GDM1 (cell line): ENCODE measurements at places on chromosomes 11 and 22.

GRCh38 chr11:128492903-128493569 is 94.3 kb downstream of the ETS1 start:
- no peak for DNase-seq

- DNase-seq = no peak
These were observed 332 bp upstream of the HMGXB4 start for GRCh38 chr22:35257002-35257320.

DNA sequence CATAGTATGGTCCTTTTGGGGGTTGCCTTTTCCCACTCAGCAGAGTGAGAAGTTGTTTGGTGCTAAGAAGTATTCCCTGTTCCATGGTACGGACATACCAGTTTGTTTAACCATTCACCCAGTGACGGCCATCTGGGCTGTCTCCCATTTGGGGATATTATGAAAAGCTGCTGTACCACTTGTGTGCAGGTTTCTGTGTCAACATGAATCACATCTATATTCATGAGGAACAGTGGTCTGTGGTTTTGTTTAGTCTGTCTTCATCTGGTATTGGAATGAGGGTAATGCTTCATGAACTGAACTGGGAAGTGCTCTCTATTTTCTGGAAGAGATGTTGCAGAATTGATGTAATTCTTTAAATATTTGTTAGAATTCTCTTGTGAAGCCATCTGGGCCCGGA is 89.5 kb downstream of the TRMU start:
- DNase-seq = no peak

DNA sequence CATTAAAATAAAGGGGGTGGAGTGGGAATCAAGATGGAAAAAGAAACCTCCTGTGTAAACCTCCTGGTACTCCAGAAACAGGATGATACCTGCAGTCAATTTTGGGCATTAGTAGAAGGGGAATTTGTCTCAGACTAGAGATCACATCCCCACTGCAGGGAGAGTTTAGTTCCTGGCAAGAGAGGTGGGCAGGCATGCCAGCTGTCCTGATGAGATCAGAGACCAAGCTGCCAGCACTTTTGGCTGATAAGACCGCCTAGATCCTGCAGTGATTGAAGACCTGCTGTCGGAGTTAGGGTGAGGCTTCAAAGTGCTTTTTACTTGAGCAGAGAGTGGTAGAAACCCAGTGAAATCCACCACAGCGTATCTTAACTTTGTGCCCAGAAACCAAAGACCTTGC is 29.7 kb upstream of the NELL1 start:
- DNase-seq = no peak

GRCh38 chr22:33792832-33793231 is 127.4 kb downstream of the LARGE1 start:
- no peak for DNase-seq

GRCh38 chr22:49179886-49180682 is 647.6 kb downstream of the BRD1 start:
- DNase-seq = no peak

DNA sequence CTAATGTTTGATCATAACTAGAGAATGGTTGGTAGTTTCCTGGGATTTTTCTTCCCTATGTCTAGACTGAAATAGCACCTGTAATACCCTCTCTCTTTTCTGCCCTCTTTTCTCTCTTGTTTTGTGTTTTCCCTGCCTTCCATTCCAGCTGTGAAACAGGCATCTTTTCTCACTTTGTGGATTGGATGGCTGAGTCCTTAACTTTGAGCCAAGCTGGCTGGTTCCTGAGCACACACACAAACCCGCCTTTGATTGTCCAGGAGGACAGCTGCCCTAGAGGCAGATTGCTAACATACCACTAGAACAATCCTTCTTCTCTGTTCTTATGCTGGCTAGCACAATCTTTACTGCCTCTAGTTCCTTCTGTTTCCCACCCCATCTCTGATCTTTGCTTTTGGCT is 17.7 kb downstream of the CTNND1 start:
- DNase-seq = no peak

GRCh38 chr22:32396255-32396654 is 15.8 kb downstream of the RTCB start:
- DNase-seq = no peak

GRCh38 chr11:102757823-102758549 is 22.4 kb downstream of the MMP10 start:
- DNase-seq = no peak

DNA sequence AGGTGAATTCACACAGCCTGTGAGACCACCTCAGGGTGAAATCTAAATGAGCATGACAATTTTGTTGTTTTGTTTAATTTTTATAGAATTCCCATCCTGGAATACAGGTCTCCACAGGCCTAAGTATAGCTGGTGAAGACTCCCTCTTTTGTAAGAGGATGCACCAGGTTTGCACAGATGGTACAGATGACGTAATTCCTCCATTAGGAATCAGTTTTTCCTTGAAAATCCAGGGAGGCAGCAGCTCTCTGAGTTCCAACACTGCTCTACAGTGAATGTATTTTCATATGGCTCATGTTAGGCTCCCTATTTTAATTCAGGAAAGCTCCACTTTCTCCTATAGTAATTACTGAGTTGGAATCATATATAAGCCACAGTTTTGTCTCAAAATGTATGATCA is 47.2 kb downstream of the USP28 start:
- no peak for DNase-seq

- DNase-seq = no peak
These were observed 9.7 kb downstream of the SRSF8 start for GRCh38 chr11:95076416-95076815.

DNA sequence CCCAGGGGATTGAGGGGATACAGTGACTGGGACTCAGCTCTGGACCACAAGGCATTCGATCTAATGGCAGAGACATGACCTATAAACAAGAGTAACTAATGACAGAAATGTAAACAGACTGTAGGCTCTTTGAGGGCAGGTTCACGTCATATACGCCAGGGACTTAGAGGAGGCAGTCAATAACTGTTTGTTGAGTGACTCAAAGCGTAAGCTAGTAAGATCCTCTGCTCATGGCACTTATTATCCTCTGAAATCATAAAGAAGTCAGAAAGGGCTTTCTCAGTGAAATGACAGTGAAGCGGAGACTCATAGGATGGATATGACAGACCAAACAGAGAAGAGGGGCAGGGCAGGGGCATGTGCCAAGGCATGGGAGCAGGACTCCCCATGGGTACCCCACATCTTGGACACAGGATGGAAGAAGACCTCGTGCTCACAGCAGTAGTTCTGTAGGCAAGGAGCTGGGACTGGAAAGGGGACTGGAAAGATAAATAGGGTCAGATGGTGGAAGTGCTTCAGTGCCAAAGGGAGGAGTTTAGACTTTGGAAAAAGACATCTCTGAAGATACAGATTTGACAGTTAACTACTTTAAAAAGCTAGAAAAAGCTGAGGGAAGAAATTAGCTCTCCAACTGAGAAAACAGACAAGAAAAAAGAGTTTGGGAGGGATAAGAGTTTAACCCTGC is 72.7 kb downstream of the SLC1A2 start:
- no peak for DNase-seq

DNA sequence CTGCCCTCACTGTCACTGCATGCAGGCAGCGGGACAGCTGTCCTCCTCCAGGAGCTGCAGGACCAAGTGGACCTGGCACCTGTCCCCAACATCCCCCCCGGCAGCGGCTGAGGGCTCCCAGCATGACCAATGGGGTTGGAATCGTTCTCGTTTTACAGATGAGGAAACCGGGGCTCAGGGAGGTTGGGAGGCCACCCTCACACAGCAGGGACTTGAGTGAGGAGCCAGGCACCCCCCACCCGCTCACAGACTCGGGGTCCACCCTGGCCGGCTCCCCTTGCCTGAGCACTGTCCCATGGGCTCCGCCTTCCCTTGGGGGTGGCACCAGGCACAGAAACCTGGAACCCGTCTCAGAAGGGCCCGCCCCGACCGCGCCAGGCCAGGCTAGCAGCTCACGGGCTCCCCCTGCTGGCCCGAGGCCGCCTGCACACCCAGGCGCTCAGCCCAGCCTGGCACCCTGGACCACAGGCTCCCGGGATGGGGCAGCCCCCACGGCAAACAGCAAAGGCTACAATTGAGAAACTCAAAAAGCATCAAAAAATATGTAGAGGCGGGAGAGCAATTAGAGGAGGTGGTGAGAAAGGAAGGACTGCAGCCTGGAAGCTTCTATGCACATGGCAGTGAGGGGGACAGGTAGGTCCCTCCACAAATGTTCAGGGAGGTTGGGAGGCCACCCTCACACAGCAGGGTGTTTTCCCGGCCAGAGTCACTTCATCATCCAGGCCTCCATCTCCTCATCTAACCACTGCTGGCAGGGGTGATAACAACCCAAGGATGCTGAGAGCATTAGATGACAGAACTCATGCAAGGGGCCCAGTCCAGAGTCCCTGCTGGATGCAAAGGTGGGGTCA is 12.8 kb downstream of the MACROD1 start:
- DNase-seq = peak; percentile 45

GRCh38 chr11:119218141-119218878 is 12.2 kb downstream of the CBL start:
- no peak for DNase-seq
